ENCODE measurements at places on chromosomes 4 and X.
A peak's percentile ranks its signal among the peaks of the same experiment; 100 is the strongest.

- peak; percentile 0 for DNase-seq
Observed at GRCh38 chrX:12210196-12210815, 72.0 kb downstream of the FRMPD4 start.

DNA sequence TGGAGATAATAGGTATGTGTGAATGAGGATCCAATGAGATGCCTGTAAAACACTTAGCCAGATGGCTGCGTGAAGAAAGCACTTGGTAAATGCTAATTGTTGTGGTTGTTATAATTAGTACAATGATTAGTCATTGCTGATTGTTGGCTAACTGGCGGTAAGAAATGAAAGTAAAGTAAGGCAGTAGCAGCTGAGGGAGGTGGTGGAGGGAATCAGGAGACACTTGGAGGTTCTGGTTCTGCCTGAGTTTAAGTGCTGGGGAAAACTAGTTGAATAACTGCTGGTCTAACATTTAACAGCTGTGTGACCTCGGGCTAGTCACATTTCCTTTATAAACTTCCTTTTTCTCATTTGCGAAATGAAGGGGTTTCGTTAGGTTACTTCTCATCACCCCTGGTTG lies 30.9 kb downstream of the CD38 start:
- DNase-seq = no peak

DNA sequence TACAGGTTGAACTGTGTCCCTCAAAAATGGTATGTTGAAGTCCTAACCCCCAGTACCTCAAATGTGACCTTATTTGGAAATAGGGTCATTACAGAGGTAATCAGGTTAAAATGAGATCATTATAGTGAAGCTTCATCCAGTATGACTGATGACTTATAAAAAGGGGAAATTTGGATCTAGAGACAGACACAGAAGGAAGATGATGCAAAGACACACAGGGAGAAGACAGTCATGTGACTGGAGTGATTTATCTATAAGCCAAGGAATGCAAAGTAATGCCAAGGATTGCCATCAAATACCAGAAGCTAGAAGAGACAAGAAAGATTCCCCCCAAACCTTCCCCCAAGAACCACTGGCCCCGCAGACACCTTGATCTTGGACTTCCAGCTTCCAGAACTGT lies 155.2 kb downstream of the RBMX2 start:
- DNase-seq = no peak

DNA sequence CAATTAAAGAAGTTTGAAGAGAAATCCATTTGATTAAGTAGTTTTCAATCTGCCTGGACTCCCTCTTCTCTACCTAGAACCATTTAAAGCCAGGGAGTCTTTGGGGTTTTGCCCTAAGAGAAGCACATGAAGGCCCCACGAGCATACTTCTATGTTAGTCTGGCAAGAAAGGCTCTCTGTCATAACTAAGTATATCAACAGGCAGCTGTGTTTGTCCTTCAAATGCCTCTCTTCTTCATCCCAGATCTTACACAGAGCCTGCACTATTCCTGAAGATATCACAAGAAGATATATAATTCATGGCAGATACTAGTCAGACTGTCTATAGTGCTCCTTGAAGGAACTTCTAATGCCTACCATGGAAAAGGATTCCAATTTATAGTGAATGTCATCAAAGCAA lies 206.2 kb downstream of the PRDM5 start:
- DNase-seq = no peak
